Fibroblast of lung (primary cell): ENCODE measurements at places on chromosomes 3 and 15. TPM values are rescaled to one million over a fixed set of nuclear protein-coding genes. Genes with fewer than 3 reads are reported as not detected.

The APOD gene
- total RNA-seq, result 2.1 and 3.6 TPM in 2 replicates

The ZIC4 gene
- not detected in 2 replicates for total RNA-seq

The ASB14 gene
- not detected in 2 replicates for total RNA-seq

The NBEAL2 gene
- 2.1 and 4.5 TPM in 2 replicates for total RNA-seq

The RCN2 gene
- total RNA-seq, result 36.0 and 46.6 TPM in 2 replicates

The C3orf70 gene
- 0.26 and 0.33 TPM in 2 replicates for total RNA-seq

The GOLGA8O gene
- total RNA-seq, result 0.77 and 0.99 TPM in 2 replicates

The TAGLN3 gene
- total RNA-seq, result 0.33 and 0.51 TPM in 2 replicates

The PARL gene
- total RNA-seq, result 21.1 and 30.2 TPM in 2 replicates

The LSAMP gene
- total RNA-seq, result 4.8 and 9.0 TPM in 2 replicates
